ENCODE measurements at places on chromosomes 12 and 14. TPM values are rescaled to one million over a fixed set of nuclear protein-coding genes. Genes with fewer than 3 reads are reported as not detected.

Gene MAGOHB
- total RNA-seq = 21.4 TPM

Gene OR6C3
- not detected for total RNA-seq

Gene LMO3
- total RNA-seq = not detected

Gene GSC
- total RNA-seq = not detected

Gene RAD9B
- total RNA-seq = 0.30 TPM

Gene LIN7A
- 1.8 TPM for total RNA-seq

Gene RDH5
- 2.0 TPM for total RNA-seq

Gene LTBR
- 32.7 TPM for total RNA-seq

Gene SYNDIG1L
- total RNA-seq = not detected

Gene M6PR
- 154 TPM for total RNA-seq
